Mesenteric fat pad (tissue), 1 donor: ENCODE measurements at places on chromosomes 4 and X. TPM values are rescaled to one million over a fixed set of nuclear protein-coding genes. Genes with fewer than 3 reads are reported as not detected.

DNA sequence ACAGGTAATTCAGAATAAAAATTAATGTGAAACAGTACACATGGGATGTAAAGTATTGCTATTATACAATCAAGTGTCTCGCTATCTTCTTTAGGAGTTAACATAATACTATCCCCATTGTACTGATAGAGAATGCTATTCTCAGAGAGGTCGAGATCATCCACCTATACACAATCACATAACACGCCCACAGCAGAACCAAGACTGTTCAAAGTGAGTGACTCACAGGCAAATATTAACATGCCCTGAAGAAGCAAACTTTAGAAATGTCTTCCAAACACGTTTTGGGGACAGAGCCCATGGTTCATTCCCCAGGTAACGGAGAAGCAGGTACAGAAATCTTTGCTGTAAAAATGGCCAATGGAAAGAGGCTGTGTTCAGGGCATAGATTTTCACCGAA, 50.1 kb upstream of the PHKA2 start:
- no peak for DNase-seq

DNA sequence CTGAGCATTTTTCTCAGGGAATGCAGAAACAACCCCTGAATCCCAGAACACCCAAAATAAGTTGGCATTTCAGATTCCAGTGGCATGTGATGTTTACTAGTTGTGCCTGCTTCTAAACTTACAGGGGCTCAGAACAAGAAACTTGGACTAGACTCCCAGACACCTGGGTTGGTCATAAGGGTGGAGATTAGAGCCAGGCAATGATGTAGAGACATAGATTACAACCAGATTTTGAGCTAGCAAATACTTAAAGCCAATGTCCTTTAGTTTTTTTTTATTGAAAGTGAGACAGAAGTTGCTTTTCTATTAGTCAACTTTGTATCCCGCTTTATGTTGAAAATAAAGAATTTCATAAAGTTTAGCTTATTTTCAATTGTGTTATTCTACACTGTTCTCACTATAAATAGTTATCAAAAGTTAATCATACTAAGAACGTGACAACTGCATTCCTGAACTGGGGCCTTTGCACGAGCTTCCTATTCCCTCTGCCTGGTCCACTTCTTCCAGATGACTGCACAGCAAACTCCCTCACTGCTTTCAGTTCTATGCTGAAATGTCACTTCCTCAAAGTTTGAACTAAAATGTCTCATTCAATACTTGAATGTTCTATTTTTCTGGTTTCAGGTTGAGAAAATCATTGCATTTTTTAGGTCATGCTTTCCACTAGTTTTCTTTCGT, 224.7 kb upstream of the PPP1R2C start:
- DNase-seq, result no peak

GRCh38 chr4:66911880-66912279, 633.4 kb downstream of the CENPC start:
- DNase-seq, result no peak

PAGE4 gene
- total RNA-seq, result not detected

SPOCK3 gene
- not detected for total RNA-seq
